ENCODE measurements at places on chromosomes 12 and 14.
A peak's percentile ranks its signal among the peaks of the same experiment; 100 is the strongest.

DNA sequence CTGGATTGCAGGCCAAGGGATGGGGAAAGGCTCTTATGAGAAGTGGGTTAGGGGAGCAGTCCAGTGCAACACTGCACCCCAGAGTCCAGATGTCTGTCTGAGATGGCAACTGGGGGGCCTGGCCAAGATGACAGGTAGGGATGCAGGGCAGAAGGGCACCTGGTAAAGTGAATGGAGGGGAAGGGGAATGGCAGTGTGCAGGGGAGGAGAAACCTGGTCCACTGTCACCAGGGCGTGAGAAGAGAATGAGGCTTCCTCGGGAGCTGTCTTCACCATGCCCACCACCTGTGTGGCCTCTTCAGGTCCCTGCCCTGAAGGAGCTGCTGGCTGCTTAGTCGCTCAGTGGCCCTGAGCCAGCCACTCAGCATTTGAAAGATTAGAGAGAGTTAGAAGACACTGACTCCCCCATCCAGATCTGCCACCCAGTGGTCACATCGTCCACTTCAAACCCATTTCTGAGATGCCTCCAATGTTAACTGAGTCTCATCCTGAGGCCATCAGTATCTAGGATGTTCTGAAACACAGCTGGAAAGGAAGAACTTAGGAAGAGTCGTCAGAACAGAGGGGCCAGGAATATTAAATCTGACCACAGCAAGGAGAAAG lies 57.3 kb downstream of the PLEKHG3 start:
- DNase-seq = peak; percentile 83

GRCh38 chr12:69688471-69689427 lies 10.4 kb downstream of the BEST3 start:
- DNase-seq = no peak

GRCh38 chr12:71790331-71790730 lies 35.7 kb downstream of the RAB21 start:
- no peak for DNase-seq

- no peak for DNase-seq
Measured at GRCh38 chr12:38427442-38427841, 110.9 kb downstream of the ALG10B start.

DNA sequence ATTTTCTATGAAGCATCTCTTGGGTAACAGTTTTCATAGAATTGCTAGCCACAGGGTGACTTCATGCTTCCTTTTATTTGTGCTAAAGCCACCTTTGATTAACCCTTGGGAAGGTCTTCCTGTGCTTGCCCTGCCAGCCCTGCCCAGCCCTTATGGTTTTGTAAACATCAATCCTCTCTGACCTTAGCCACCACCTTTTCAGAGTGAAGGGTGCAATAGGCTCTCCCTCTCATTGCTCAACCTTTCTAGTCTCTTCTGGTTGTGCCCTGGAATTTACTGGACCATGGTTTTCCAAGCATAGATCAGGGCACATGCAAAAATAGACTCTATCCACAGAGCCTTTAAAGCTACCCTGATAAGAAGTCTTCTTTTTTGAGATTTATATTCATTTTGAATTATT lies 77.7 kb upstream of the FRMD6 start:
- no peak for DNase-seq

GRCh38 chr12:107749083-107749482 lies 11.9 kb downstream of the PRDM4 start:
- no peak for DNase-seq

DNA sequence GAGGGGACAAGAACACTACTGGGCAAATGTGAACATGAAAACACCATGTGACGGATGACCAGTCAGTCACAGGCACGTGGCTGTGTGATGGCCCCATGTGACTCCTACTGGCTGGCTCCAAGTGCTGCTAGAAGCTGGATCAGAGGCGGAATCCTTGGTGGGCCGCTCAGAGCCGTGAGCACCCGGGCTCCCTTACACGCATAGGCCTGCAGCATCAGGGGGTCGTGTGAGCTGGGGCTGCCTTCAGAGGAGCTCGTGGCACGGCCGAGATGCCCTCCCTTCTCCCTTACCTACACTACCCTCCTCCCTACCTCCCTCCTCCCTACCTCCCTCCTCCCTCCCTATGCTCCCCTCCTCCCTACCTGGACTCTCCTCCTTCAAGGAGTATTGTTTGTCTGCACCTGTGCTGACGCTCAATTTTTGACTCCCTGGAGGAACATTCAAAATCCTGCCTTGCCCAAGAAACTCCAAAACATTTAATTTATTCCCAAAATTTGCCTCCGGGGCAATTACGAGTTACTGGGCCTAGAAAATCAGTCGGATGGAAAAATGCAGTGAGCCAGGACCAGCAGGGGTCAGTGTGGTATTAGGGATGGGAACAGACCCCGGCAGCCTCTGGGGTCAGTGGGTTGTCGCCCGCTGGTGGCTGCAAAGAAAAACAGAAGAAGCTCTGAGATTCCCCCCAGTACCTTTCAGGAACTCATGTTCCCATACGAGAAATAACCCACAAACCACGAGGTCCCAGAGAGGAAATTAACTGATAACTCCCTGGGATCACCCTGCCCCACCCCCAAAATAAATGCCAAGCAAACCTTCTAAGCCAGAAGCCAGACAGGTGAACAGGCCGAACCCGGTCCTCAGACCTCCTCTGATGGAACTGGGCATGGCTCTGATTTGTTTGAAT lies 61.3 kb downstream of the C14orf132 start:
- peak; percentile 68 for DNase-seq

- peak; percentile 84 for DNase-seq
Measured at GRCh38 chr12:94186278-94187241, 38.2 kb downstream of the PLXNC1 start.

DNA sequence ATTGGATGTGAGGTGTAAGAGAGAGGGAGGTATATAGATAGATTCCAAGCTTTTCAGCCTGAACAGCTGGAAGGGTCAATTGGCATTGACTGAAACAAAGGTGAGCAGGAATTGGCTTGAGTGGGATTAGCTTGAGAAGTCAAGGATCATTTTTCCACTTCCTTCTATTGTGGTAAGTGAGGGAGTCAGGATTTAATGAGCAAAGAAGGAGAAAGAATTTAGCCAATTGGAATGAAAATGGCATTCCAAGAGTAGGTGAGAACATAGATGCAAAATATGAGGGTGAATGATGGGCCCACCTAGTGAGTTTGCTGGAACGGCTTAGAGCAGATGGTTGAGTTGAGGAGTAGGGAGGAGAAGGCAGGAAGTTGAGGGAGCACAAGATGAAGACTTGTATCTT lies 56.5 kb upstream of the ETV6 start:
- DNase-seq = no peak

GRCh38 chr12:2376908-2377657 lies 324.3 kb downstream of the CACNA1C start:
- DNase-seq = peak; percentile 94

- no peak for DNase-seq
Measured at GRCh38 chr12:123102781-123103503, 47.9 kb downstream of the PITPNM2 start.

DNA sequence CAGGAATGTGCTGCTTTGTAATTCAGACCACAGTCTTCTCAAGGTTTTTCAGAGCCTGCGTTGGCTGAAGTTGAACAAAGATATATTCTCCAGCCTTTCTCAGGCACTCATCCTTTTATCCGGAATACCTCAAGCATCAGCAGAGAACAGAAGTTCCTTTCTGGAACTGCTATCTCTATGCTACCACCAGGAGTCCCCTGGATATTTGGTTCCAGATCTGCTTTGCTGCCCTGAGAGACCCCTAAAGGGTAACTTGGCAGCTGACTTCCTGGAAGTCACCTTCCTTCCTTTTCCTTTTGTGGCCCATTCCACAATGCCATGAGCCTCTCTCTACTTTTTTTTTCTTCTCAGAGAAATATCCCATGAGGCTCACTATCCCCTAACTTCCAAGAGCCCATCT lies 188.2 kb downstream of the PLCZ1 start:
- no peak for DNase-seq

DNA sequence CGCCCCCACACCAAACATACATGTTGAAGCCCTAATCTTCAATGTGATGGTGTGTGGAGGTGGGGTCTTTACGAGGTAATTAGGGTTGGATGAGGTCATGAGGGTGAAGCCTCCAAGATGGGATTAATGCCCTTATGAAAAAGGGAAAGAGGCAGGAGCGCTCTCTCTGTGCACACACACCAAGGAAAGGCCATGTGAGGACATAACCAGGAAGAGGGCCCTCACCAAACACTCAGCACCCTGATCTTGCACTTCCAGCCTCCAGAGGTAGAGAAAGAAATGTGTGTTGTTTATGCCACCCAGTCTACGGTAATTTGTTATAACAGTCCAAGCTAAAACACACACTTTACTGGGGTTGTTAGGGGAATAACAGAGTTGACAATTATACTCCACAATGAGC lies 14.6 kb upstream of the PITPNM2 start:
- DNase-seq = no peak

GRCh38 chr12:96302687-96303310 lies 97.4 kb downstream of the CDK17 start:
- DNase-seq = no peak

DNA sequence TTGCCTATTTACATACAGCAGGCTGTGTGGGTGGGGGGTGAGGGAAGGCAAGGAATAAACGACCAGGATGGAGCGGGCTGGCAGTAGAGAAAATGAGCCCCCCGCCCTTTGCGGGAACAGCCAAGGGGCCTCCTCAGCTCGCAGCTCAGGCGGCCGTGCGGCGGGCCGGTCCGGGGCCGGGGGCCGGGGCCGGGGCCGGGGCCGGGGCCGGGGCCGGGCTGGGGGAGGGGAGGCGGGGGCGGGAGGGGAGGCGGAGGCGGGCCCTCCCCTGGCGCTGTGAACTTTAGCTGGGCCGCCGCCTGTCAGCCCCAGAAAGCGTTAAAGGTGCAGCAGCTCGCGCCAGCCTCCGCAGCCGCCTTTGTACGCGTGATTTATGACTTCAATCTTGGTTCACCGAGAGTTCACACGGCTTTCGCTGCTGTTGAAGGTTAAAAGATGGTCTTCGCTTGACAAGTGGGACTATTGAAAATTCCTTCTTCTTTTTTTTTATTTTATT lies 28.8 kb downstream of the HOXC4 start:
- DNase-seq = peak; percentile 3

DNA sequence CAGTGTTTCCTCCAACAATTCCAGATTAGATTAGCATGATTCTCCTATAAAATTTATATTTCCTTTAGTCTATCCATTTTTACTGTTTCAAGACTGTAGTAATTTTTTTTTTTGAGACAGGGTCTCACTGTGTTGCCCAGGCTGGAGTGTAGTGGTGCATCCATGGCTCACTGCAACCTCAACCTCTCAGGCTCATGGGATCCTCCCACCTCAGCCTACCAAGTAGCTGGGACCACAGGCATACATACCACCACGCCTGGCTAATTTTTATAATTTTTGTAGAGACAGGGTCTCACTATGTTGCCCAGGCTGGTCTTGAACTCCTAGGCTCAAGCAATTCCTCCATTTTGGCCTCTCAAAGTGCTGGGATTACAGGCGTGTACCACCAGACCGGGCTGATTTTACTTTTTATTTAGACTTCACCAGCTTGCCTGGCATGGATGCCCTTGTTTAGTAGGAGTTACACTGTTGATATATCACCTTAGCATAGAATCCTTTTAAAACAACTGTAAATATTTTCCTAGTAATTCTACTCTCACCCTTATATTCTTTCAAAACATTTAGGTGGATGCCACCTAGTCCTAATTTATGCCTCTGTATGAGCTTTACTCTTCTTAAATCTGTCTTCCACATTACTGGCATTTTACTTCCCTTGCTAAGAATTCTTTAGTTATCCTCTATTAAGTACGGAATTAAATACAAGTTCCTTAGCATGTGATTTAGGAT lies 55.8 kb upstream of the LIMA1 start:
- no peak for DNase-seq

- DNase-seq = no peak
Measured at GRCh38 chr12:93001407-93001806, 72.3 kb upstream of the EEA1 start.

DNA sequence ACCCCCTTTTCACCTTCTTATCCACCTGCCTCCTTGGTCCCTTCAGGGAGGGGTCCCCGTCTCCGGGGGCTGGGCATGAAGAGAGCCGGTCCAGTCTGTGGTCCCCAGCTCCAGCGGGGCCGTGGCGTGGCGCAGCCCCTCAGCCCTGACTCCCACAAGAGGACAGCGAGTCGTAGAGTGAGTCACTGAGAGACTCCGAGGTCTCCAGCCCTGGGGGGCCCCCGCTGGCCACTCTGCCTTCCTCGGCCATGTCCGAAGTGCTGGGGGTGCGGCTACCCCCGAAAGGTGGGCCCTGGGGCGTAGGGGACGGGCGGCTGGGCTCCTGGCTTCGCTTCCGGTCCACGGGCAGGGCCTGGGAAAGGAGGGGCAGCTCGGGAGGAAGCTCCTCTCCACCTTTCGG lies 36.5 kb downstream of the NCKAP5L start:
- DNase-seq = no peak

- peak; percentile 80 for DNase-seq
Measured at GRCh38 chr12:16165506-16165905, 112.0 kb downstream of the SLC15A5 start.

DNA sequence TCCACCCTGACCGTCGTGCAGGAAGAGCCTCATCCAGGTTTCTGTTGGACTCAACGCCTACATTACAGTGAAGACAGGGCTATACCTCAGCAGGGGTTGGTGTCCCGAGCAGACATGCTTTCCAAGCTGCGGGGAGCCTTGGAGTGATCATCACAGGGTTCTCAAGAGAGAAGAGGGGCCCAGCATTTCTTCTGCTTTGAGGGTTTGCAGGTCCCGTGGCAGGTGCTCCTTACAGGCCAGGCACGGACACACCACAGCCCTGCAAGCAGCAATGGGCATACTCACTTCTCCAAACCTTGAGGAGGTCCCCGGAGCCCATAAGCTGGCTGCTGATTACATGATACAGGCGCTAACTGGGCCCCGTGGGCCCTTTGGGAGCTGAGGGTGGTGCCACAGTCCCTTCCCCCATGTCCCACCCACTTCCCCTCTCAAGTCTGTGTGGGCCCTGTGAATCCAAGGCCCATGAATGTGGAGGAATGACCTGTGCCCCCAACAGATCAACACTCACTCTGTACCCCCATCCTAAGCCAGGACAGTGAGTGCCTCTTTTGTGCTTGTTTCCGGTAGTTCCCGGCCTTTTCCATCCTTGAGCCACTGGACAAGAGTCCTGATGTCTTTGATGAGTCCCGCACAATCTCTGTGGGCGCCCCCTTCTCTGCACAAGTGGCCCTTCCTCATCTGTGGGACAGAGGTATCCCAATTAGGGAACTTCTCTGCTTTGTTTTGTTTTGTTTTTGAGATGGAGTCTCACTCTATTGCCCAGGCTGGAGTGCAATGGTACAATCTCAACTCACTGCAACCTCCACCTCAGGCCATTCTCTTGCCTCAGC lies 1.1 kb downstream of the AQP2 start:
- DNase-seq = no peak

DNA sequence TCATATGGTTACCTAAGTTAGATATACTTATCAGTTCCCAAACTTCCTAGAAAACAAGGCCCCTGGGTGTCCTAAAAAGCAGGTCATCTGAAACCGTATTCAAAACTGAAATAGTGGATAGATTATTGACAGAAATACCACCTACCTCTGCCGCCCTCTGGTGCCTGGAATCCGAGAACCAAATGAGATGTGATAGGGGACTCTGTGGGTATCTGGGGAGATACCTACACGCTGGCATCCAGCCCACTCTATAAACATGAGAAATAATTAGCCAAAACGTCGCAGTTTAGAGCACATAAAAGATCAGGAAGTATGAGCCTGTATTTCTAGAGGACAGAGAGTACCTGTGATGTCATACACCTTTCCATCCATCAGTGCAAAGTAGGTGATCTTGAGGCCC lies 4.4 kb downstream of the ORMDL2 start:
- DNase-seq = no peak

- no peak for DNase-seq
Measured at GRCh38 chr12:4833524-4833923, 76.2 kb upstream of the KCNA1 start.

- DNase-seq = no peak
Measured at GRCh38 chr12:53225635-53226424, 6.2 kb downstream of the RARG start.
